MV-4-11 (cell line): ENCODE measurements at places on chromosomes 13 and 19.

DNA sequence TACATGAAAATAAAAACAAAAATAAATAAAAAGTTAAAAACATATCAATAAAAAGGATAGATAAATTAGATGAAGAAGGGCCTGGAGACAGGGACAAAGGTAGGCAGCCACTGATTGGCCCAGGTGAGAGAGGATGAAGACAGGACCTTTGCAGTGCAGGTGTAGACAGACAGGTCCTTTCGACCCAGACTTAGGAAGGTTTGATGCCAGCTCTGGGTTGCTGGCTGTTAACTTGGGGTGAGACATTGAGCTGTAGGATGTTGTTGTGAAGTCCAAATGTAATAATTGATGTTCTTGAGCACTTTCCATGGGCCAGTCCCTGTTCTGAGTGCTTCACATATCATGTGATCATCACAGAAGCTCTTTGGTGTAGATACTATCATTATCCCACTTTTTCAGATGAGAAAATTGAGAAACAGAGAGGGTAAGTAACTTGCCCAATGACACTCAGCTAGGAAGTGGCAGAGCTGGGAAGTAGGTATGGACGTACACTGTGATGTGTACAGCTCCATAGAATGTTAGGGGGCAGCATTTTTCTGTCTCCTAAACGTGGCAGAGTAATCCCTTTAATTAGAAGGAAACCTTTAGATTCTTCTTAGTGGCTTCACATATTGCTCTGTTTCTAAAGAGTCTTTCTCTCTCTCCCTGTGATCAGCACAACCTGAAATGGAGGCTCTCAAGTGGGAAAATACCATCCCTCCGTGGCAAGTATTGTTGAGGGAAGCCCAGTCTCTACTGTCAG lies 76.0 kb upstream of the STK24 start:
- DNase-seq, result no peak

GRCh38 chr19:2059422-2060201 lies 8.6 kb upstream of the MKNK2 start:
- DNase-seq, result no peak

- no peak for DNase-seq
Measured at GRCh38 chr19:3224346-3225168, at the start of gene CELF5. CELF5 (plus strand) TSS chr19:3224661; CDS start chr19:3224740, 79 bp downstream.

DNA sequence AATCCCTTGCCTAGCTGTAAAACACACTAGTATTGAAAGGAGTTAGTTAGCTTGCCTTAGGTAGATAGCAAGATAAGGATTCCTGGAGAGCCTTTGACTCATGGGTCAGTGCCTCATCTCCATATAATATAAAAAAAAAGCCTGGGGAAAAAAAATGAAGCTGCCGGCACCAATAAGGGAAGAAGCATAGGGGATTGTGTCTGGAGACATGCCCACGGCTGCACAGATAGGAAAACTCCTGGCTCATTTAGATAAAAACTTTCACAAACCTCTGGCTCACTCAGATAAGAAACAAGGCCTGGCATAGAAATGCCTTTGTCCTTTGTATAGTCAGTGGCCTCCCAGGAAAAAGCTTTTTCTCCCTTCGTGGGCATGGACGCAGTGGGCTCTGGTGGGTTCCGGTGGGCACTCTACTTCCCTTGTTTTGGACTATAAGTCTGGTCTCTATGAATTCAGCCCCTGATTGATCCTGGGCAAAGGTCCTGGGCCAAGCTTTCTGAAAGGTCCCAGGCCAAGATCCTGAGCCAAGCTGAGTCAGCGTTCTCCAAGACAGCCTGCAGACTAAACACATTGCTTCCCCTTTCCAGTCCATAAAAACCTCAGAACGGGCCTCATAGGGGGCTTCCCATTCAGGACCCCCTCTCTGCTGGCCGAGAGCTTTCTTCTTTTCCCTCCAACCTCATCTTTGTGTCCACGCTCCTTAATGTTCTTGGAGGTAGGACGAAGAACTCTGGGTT lies 4.9 kb upstream of the OR7A17 start:
- no peak for DNase-seq

- no peak for DNase-seq
Measured at GRCh38 chr19:28972058-28972852, 240.7 kb downstream of the UQCRFS1 start.
